ENCODE measurements at places on chromosomes 13 and 19.

DNA sequence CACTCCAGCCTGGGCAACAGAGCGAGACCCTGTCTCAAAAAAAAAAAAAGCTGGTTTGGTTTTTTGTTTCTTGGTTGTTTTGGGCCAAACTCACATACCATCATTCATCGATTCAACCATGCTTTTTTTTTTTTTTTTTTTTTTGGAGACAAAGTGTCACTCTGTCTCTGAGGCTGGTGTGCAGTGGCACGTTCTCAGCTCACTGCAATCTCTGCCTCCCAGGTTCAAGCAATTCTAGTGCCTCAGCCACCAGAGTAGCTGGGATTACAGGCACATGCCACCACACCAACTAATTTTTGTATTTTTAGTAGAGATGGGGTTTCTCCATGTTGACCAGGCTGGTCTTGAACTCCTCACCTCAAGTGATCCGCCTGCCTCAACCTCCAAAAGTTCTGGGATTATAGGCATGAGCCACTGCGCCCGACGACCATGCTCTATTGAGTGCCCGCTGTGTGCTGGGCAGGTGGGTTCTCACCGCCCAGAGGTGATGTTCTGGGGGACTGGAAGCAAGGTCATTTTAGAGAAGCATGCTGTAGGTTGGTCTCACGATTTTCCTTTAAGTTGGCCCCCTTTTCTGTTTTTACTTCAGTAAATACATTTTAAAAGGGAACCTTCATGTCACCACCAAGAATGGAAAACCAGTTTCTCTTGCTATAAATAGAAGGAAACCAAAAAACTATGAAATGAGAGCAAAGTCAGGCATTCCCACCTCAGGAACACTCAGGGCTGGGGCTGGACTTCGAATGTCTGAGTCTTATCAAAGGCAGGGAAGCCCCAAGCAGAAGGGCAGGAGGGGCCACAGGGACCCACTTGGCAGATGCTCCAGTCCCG, 8.3 kb upstream of the JUND start:
- DNase-seq, result no peak

DNA sequence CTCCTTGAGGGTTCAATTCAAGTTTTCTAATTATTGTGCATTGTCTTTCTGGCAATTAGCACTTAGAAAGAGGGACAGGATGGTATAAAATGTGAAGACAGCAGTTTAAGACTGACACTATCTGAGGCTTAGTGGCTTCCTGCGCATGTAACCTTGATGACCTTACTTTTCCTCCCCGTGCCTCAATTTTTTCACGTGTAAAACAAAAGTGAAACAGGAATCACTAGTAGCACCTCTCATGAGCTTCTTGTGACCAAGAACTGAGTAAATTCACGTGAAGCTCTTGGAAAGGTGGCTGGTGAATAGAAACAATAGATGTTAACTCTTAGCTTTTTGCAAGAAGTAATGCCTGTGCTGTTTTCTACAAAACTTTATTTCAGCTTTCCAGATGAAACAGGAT, 233.9 kb downstream of the LMO7 start:
- no peak for DNase-seq

GRCh38 chr13:88817560-88817959, 1146.4 kb downstream of the SLITRK5 start:
- no peak for DNase-seq

DNA sequence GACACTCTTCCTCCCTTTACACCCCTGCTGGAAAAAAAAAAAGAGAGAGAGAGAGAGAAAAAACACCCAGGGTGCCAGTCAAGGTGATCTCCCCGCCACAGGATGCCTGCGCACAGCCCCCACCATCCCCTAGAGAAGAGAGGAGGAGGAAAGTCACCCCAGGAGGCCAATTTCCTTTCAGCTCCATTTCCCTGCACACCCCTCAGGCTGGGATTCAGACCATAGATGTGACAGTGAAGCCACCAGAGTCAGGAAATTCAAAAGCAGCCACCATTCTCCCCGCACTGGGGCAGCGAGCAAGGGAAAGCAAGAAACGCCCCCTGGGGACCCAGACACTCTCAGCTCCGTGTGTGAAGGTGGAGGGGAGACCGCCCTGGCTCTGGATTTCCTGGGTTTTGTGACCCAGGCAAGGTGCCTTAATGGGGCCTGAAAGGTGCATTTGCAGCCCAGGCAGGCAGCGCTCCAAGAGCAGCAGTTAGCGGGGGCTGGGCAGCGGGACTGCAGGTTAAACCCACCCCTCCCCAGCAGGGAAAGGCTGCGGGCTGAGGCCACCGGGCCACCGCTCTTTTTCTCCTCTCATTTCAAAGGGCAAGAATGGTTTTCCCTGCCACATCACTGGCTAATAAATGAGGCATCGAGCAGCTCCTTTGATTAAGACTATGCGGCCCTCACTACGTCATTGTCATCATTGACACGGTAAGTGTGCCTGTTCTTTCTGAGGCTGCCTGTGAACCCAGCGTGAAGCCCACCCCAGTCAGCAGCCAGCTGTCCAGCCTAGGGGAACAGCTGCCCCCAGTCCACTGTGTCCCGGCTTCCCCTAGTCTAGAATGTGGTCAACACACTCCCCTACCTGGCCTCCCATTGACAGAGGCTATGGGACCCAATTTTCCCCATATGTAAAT, 83.8 kb upstream of the TM9SF2 start:
- DNase-seq, result no peak

DNA sequence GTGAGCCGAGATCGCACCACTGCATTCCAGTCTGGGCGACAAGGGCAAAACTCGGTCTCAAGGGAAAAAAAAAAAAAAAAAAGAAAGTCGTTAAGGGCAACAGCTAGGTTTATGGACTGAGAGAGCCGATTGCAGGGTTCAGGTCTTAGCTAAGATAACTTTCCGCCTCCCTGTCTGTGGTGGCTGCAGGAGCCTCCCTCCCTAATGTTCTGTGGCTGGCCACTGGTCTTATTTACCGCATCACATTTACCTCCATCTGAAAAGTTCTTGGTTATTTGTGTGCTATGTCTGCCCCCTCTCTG, 722 bp upstream of the CRTC1 start:
- DNase-seq, result no peak

GRCh38 chr13:72144636-72145035, 277.6 kb upstream of the DACH1 start:
- DNase-seq, result no peak

GRCh38 chr19:5547881-5548280, 19.9 kb downstream of the TINCR start:
- no peak for DNase-seq

DNA sequence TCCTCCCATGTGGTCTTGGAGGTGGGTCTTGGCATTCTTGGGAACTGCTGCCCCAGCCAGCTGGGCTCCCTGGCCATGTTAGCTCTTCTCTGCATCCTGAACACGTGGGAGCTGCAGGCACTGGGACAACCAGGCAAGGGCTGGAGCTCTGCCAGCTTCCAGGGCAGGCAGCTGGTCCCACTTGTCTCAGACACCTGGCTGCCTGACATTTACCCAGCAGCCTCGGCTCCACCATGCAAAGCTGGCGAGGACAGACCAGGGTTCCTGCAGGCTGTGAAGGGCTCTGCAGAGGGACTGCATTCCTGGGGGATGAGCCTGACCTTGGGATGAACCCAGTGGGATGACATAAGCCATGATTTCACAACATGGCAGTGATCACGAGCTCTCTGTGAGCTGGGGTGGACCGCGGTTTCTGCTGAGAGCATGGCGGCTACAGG, 99.0 kb upstream of the TSHZ3 start:
- no peak for DNase-seq

DNA sequence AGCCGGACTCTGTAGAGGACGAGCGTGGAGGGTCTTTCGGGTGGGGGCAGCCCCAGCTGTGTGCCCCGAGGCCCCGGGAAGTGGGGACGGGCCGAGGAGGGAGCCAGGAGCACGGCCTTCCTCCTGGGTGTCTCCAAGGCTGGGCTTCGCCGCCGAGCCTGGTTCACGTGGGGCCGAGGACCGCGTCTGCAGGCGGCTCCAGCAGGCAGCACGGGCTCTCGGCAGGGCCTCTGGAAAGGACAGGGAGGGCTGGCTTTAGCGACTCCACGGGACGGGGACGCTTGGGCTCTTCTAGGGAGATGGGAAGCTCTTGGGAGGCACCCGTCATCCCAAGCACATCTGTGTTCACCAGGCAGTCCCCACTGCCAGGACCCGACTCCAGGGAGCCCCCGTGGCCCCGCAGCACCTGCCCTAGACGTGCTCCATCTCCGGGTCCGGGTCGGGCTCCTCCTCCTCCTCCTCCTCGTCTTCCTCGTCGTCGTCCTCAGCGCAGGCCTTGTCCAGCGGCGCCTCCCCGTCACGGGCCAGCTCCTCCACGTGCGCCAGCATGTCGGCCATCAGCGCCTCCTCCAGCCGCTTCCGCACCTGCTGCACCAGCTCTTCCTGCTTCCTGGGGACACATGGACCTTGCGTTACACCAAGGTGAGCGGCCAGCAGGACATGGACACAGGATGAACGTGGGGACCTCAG, 9.9 kb upstream of the MEX3D start:
- DNase-seq, result no peak

- DNase-seq, result no peak
Measured at GRCh38 chr19:1181606-1182005, 7.5 kb upstream of the SBNO2 start.

DNA sequence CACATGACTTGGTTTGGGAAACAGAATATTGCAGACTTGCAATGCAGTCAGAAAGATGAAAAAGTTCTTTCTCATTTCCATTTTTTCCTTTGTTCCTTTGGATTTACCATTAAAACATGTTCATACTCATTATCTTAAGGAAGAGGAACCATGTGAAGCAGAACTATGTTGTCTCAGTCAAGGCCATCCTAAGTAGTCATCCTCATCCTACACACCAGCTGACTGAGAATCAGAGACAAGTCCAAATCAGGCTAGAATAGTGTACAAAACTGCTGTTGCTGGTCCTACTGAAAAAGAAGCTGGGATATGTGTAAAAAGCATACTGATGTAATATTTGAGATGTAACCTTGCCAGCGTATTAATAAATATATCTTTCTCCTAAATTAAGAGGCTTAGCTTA, 433.4 kb downstream of the SLITRK5 start:
- no peak for DNase-seq

DNA sequence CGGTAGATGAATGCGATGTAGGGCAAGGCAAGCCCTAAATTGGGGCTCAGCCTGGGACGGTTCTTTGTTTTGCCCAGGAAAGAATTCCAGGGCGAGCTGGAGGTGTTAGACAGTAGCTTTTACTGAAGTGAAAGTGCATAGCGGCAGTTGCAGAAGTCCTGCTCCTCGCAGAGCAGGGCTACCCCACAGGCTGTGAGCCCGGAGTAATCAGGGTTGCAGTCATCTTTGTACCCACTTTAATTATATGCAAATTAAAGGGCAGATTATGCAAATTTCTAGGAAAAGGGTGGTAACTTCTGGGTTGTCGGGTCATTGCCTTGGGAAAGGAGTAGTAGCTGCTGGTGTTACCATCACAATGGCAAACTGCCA, 30.5 kb downstream of the VAV1 start:
- DNase-seq, result no peak

DNA sequence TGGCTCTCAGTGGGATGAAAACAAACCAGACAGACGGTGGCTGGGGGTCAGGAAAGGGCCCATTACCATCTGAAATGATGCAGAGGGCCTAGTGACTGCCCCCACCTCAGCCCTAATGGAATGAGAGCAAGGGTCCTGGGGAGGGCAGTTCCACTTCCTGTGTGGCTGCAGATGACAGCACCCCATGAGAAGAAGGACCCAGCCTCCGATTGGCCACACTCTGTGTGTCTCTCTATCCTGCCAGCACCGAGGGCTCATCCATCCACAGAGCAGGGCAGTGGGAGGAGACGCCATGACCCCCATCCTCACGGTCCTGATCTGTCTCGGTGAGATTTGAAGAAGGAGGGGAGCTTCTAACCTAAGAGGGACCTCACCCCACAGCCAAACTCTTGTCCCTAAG, 498 bp downstream of the LILRB1 start:
- no peak for DNase-seq

DNA sequence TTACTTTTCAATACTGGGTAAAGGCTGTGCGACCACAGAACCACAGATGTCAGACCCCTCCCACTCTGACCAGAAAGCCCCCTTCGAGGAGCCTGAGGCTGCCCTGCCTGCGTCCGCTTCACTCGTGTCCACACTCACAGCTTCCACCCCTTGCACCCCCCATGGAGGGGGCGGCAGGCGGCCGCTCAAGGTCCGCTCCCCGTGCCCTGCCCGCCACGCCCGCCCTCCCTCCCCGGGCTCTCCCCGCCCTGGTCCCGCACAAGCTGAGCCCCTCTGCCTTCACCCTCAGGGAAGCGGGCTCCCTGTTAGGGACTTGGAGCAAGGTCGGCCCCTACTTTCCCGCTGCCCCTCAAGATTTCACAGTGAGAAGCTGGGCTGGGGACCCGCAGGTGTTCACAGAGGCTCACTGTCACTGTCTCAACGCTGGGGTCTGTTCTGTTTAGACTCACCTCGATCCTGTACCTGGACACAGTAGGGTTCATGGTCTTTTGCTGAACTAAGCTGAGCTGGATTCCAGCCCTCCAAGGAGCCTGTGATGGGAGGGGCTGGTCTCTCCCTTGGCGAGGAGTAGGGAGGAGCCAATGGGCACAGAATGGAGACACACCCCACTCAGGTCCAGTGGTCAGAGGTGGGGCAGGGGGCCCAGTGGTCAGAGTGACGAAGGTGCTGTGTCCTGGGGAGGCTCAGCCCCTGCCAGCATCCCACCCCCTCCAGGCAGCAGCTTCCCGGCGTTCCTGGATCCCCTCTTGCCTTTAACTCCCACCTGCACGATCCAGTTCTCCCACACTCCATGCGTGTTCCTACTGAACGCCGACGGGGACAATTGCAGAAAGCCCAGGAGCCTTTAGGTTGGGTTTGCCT, 69.5 kb downstream of the SPACA7 start:
- no peak for DNase-seq
